Caudate nucleus (tissue), 63 donors: ENCODE measurements at places on chromosomes 12 and 14.
A peak's percentile ranks its signal among the peaks of the same experiment; 100 is the strongest.

GRCh38 chr14:92368001-92368400, 45.0 kb downstream of the SLC24A4 start:
- DNase-seq = no peak

- DNase-seq = no peak
Observed at GRCh38 chr14:50087341-50088116, 28.8 kb downstream of the VCPKMT start.

DNA sequence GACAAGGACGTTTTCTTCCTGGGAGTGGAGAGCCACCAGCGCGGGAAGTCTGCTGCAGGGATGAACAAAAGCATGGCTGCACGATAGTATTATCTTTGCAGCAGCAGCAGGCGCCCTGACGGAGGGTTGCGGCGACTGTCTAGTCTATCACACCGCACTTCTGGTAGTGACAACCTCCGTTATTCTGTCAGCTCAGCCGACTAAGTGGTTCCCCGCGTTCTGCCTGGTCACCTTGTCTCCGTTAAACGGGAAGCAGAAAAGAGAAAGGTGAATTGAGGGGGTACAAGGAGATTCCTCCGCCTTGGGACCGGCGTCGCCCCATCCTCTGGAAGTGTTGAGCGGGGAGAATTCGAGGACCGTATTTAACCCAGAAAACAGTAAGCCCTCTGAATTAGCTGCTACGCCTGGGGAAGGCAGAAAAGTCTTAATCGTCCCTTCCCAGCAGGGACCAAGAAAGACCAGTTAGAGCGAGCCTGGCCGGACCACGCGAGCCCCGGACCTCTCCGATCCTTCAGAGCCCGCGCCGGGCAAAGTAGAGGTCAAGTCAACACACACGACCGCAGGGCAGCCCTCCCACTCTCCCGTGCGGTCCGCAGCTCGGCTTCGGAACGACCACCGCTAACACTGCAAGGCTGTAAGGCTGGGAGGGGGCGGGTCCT, 536 bp upstream of the DAAM1 start:
- DNase-seq = peak; percentile 45

- DNase-seq = no peak
Observed at GRCh38 chr12:25404955-25405354, 148.1 kb downstream of the LMNTD1 start.

- DNase-seq = no peak
Observed at GRCh38 chr12:47730341-47730744, 5.1 kb upstream of the ENDOU start.

- no peak for DNase-seq
Observed at GRCh38 chr14:69553252-69553651, 21.4 kb downstream of the CCDC177 start.

GRCh38 chr12:23431006-23431405, 518.5 kb downstream of the SOX5 start:
- DNase-seq = no peak

GRCh38 chr12:103986829-103987228, 21.2 kb downstream of the TDG start:
- DNase-seq = no peak

GRCh38 chr12:23350808-23351207, 598.7 kb downstream of the SOX5 start:
- DNase-seq = no peak

DNA sequence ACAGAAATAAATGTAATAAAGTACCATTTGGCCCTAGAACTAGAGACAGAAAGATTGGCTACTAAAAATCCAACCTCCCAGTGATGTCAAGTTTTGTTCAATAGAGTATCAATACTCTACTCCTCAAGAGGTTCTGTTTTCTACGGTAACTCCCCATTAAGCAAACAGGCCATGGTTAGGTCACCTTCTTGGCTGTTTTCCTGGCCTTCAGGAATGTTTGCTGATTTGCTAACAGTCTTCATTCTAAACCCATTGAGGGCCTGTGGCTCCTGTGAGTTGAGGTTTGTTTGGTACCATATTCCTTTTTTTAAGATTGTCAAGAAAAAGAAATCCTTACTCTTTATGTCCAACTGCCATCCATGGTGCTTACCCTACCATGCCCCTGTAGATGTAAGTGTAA, 1022.0 kb upstream of the TMEM132C start:
- no peak for DNase-seq

GRCh38 chr14:103232831-103233319, 101.2 kb upstream of the EIF5 start:
- DNase-seq = no peak

DNA sequence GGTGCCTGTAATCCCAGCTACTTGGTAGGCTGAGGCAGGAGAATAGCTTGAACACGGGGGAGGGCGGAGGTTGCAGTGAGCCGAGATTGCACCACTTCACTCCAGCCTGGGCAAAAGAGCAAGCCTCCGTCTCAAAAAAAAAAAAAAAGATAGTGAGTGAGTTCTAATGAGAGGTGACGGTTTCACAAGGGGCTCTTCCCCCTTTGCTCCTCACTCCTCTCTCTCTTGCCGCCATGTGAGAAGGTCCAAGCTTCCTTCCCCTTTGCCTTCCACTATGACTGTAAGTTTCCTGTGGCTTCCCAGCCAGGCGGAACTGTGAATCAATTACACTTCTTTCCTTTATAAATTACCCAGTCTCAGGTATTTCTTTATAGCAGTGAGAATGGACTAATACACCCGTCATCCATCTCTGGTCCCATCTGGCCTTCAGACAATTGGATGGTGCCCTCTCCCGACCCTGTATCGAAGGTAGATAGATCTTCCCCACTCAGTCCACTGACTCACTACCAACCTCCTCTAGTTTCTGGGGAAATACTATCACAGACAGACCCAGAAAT, 27.0 kb upstream of the RCOR1 start:
- DNase-seq = no peak

GRCh38 chr12:82754856-82755255, 68.2 kb downstream of the TMTC2 start:
- no peak for DNase-seq

DNA sequence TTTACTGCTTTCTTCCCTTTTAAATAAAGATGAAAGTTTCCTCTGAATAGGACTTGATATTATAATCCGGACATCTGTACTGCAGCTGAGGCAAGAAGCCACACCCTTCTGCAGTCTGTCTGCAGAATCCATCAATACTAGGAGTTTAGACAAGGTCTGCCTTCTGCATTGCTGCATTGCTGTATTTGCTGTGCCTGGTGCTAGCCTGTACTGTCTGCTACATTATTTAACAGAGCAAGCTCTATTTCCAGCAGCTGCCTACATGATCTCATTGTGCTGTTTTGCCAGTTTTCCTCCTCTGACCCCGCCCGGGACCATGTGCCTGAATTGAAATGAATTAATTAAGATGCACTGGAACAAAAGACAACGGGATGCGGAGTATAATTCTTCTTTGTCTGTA, 1.7 kb downstream of the TUBA1A start:
- peak; percentile 95 for DNase-seq

DNA sequence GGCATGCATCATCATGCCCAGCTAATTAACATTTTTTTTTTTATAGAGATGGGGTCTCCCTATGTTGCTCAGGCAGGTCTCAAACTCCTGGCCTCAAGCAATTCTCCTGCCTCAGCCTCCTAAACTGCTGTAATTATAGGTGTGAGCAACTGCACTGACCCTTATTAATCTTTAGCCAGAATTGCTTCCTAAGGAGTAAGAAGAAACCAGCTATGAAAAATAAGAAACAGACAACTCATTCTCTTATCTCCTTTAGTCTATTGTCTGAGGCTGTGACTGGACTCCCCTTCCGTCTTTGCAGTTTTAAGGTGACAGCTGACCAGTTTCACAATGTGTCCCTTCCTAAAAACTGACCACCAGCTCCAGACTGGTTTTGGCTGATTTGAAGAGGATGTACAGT, 52.4 kb downstream of the EMP1 start:
- no peak for DNase-seq

DNA sequence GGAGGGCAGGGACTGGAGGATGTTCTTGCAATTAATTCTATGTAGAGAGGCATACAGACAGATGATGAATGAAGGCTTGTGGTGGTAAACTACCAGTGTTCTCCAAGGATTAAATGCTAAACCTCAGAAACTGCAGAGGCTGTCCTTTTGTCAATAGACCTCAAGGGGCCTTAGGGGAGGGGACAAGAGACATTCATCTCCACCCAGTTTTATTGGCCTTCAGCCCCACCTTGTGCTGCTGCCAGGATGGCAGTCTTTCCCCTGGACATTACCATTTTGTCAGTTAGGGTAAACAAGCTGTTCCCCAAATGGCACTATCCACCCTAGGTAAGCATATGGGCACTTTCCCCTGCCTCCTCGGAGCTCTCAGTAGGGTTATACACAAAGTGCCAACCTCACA, 4.9 kb upstream of the SMAGP start:
- no peak for DNase-seq
